ENCODE measurements at places on chromosomes 13 and 19. TPM values are rescaled to one million over a fixed set of nuclear protein-coding genes. Genes with fewer than 3 reads are reported as not detected.

ZNF566 gene
- total RNA-seq: 19.6 TPM

- no peak for DNase-seq
- H3K36me3 ChIP-seq: no peaks in the 10 kb centered on the region
- H3K4me3 ChIP-seq: no peak overlapping the region
These were observed 1303.4 kb downstream of the PCDH9 start for GRCh38 chr13:65926750-65927171.

GRCh38 chr19:44176590-44176989, 11.7 kb downstream of the ZNF226 start:
- H3K36me3 ChIP-seq: peaks cover 71% of the 10 kb centered on the region
- H3K27me3 ChIP-seq: no peaks in the 10 kb centered on the region
- no peak overlapping the region for H3K27ac ChIP-seq
- no peak overlapping the region for H3K4me3 ChIP-seq
- H3K4me1 ChIP-seq: no peaks in the 10 kb centered on the region

- no peaks in the 10 kb centered on the region for H3K27me3 ChIP-seq
- no peaks in the 10 kb centered on the region for H3K36me3 ChIP-seq
- H3K4me1 ChIP-seq: no peaks in the 10 kb centered on the region
- H3K4me3 ChIP-seq: no peak overlapping the region
These were observed 39.1 kb downstream of the SLC7A9 start for GRCh38 chr19:32830231-32831014.

DNA sequence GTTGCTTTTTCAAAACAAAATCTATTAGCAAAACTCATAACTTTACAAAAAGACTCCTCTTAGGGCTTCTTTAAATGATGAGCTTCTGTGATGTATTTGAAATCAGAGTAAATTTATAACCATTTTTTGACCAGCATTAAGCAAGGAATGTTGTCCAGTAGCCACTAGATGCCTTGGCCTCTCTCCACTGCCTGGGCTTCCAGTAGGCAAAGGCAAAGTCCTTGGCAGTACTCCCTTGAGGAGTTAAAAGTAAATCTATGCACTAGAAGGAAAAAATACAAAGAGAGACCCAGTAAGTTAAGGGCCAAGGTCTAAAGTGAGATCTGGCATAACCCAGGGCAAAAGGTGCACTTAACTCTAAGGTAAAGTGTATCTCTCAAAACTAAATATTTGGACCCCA, 9.5 kb downstream of the SERPINE3 start:
- no peaks in the 10 kb centered on the region for H3K4me1 ChIP-seq
- DNase-seq: no peak
- peaks cover 3% of the 10 kb centered on the region for H3K36me3 ChIP-seq

BRD4 gene
- total RNA-seq: 153 TPM

GRCh38 chr19:38649305-38650171, 2.1 kb downstream of the ACTN4 start:
- H3K4me1 ChIP-seq: peaks cover 58% of the 10 kb centered on the region
- peak overlapping the region; percentile 95 for H3K27ac ChIP-seq
- H3K4me3 ChIP-seq: peak overlapping the region; percentile 90
- no peak for DNase-seq

DNA sequence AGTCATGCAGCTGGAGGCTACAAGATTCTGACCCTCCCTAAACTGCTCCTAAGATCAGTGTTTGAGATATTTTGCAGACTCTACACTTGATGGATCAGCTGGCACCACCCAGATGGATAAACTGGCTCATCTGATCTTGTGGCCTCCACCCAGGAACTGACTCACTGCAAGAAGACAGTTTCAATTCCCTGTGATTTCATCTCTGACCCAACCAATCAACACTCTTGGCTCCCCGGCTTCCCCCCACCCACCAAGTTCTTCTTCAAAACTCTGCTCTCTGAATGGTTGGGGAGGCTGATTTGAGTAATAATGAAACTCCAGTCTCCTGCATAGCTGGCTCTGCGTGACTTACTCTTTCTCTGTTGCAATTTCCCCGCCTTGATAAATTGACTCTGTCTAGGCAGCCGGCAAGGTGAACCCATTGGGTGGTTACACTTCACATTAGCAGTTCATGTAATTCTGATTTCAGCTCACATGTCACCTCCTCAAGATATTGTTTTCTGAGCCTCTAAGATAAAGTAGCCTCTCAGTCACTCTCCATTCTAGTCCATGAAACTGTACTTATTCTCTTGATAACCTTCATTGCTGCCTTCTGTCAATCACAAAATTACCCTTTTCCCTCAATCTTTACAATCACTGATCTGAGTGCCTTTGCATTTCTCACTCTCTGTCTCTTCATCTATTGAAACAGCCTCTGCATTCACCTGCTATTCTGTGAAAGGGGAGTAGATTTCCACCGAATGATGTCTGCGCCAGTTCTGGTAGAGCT, 9.9 kb upstream of the FPR3 start:
- H3K4me3 ChIP-seq: no peak overlapping the region
- H3K36me3 ChIP-seq: no peaks in the 10 kb centered on the region
- DNase-seq: no peak
- peaks cover 8% of the 10 kb centered on the region for H3K27me3 ChIP-seq

- no peak overlapping the region for H3K4me3 ChIP-seq
- H3K4me1 ChIP-seq: peaks cover 23% of the 10 kb centered on the region
- peaks cover 12% of the 10 kb centered on the region for H3K27me3 ChIP-seq
- no peaks in the 10 kb centered on the region for H3K36me3 ChIP-seq
- H3K27ac ChIP-seq: peak overlapping the region; percentile 9
- DNase-seq: no peak
These were observed 117.5 kb downstream of the ATP8A2 start for GRCh38 chr13:25489238-25489637.

GRCh38 chr19:7887408-7888144, 734 bp upstream of the LRRC8E start:
- H3K4me3 ChIP-seq: peak overlapping the region; percentile 37
- no peaks in the 10 kb centered on the region for H3K36me3 ChIP-seq
- H3K4me1 ChIP-seq: peaks cover 3% of the 10 kb centered on the region
- no peak overlapping the region for H3K27ac ChIP-seq
- peaks cover 5% of the 10 kb centered on the region for H3K27me3 ChIP-seq

NCAN gene
- 0.02 TPM for total RNA-seq

ZNF208 gene
- not detected for total RNA-seq

PLK5 gene
- total RNA-seq: 0.38 TPM

TMIGD2 gene
- not detected for total RNA-seq

- peaks cover 2% of the 10 kb centered on the region for H3K36me3 ChIP-seq
- peak; percentile 23 for DNase-seq
- peak overlapping the region; percentile 45 for H3K27ac ChIP-seq
- no peaks in the 10 kb centered on the region for H3K27me3 ChIP-seq
These were observed 34.4 kb upstream of the OXGR1 start for GRCh38 chr13:97028441-97029299.

GRCh38 chr19:1861599-1862031, 1.8 kb downstream of the KLF16 start:
- no peak for DNase-seq
- no peaks in the 10 kb centered on the region for H3K36me3 ChIP-seq
- peak overlapping the region; percentile 47 for H3K27ac ChIP-seq
- H3K27me3 ChIP-seq: peaks cover 13% of the 10 kb centered on the region
- peak overlapping the region; percentile 91 for H3K4me3 ChIP-seq

- no peak for DNase-seq
- H3K4me1 ChIP-seq: peaks cover 8% of the 10 kb centered on the region
- no peaks in the 10 kb centered on the region for H3K27me3 ChIP-seq
- H3K4me3 ChIP-seq: no peak overlapping the region
- no peak overlapping the region for H3K27ac ChIP-seq
- H3K36me3 ChIP-seq: peaks cover 27% of the 10 kb centered on the region
These were observed 115.3 kb downstream of the STOML3 start for GRCh38 chr13:38875186-38875875.

GRCh38 chr19:5575590-5575989, 7.8 kb upstream of the TINCR start:
- no peak for DNase-seq
- peaks cover 2% of the 10 kb centered on the region for H3K36me3 ChIP-seq
- H3K27me3 ChIP-seq: no peaks in the 10 kb centered on the region
- no peak overlapping the region for H3K4me3 ChIP-seq

DNA sequence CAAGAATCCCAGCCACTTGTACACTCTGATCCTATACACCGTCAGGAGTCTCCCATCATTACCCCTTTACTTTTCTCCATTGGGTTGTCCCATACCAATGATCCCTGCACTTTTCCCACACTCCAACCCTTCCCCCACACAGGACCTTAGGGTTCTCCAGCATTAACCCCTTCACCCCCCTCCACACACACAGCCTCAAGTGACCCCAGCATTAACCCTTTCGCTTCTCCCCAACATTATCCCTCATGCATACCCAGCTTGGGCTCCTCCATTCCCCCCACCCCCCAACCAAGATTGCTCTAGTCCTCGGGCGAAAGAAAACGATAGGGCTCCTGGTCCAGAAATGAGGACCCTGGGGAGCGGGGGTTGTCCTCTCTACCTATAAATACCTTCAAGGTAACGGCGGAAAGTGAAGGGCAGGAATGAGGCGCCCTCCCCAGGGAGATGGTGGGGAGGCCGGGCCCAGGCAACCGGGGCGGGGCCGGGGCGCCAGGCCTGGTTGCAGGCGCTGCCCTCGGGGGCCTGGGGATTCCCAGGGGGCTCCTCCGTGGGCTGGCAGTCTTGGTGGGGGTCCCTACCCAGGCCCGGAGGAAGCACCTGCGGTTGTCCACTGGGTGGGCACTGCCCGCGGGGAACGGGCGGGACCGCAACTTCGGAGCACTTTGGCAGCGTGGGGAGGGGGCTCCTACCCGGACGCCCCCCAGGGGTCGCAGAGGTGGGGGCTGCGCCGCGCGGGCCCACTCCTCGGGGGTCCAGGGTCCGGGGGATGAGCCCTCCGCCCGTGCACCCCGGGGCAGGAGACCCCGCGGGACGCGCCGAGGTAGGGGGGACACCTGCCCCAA, 757 bp downstream of the WIZ start:
- no peak for DNase-seq
- peaks cover 4% of the 10 kb centered on the region for H3K36me3 ChIP-seq
- peak overlapping the region; percentile 47 for H3K27ac ChIP-seq
- H3K4me1 ChIP-seq: peaks cover 18% of the 10 kb centered on the region
- H3K27me3 ChIP-seq: peaks cover 29% of the 10 kb centered on the region
- peak overlapping the region; percentile 75 for H3K4me3 ChIP-seq

- no peaks in the 10 kb centered on the region for H3K27me3 ChIP-seq
- no peaks in the 10 kb centered on the region for H3K36me3 ChIP-seq
- H3K4me1 ChIP-seq: peaks cover 34% of the 10 kb centered on the region
- H3K27ac ChIP-seq: peak overlapping the region; percentile 77
- DNase-seq: no peak
These were observed 1.8 kb upstream of the MBNL2 start for GRCh38 chr13:97220151-97220900.

ZNF835 gene
- total RNA-seq: not detected

DNA sequence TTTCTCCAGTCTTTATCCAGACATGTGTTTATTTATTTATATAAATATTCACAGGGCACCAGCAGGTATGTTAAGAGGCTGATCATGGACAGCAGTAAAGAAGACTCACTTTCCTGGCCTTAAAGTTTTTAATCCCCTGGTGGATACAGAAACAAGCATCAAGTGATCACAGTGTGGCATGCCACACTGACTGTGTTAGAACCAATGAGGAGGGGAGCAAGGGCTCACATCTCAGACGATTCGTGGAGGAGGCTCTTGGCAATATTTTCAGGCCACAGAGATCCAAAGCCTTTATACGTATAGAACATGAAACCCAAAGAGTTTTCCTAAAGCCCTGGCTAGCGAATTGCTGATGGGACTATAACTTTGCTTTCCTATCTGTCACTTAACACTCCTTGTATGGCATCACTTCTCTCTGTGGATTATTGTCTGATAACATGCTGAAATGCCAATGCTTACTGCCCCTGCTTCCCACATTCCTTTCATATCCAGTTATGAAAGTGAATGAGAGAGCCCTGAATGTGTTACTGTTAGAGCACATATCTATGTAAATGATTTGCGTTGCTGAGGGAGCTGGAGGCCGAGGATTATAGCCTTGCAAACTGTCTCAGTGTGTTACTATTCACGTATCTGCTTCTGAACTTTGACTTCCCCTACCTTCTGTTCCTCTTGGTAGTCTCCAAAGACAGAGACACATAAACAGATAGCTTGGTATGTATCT, 37.6 kb downstream of the POLR1D start:
- H3K36me3 ChIP-seq: peaks cover 12% of the 10 kb centered on the region
- H3K4me3 ChIP-seq: no peak overlapping the region
- H3K4me1 ChIP-seq: peaks cover 15% of the 10 kb centered on the region

GRCh38 chr13:74922963-74923362, 559.0 kb downstream of the TBC1D4 start:
- H3K36me3 ChIP-seq: no peaks in the 10 kb centered on the region
- no peak overlapping the region for H3K4me3 ChIP-seq
- H3K27me3 ChIP-seq: no peaks in the 10 kb centered on the region
- no peak overlapping the region for H3K27ac ChIP-seq
- H3K4me1 ChIP-seq: peaks cover 4% of the 10 kb centered on the region

DNA sequence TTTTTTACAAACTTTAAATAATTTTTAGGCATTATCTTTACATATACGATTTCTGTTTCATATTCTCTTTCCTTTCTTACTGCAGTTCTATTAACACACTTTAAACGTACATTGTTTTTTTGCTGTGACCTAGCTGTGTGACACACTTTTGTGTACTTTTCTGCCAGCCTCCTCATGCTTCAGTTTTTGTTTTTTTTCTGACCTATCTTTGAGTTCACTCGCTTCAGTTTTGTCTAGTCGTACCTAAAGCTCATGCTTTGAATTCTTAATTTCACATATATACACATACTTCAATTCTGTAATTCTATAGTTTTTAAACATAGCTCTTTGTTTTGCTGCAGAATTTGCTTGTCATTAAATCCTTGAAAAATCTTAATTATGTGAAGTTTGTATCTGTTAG, 150.4 kb downstream of the PDS5B start:
- H3K36me3 ChIP-seq: peaks cover 15% of the 10 kb centered on the region
- DNase-seq: no peak
- H3K27me3 ChIP-seq: no peaks in the 10 kb centered on the region
- H3K4me3 ChIP-seq: no peak overlapping the region
- H3K4me1 ChIP-seq: peaks cover 36% of the 10 kb centered on the region

All from mesothelial cell of epicardium (in vitro differentiated cells).